ENCODE measurements at places on chromosomes 5 and 9.

DNA sequence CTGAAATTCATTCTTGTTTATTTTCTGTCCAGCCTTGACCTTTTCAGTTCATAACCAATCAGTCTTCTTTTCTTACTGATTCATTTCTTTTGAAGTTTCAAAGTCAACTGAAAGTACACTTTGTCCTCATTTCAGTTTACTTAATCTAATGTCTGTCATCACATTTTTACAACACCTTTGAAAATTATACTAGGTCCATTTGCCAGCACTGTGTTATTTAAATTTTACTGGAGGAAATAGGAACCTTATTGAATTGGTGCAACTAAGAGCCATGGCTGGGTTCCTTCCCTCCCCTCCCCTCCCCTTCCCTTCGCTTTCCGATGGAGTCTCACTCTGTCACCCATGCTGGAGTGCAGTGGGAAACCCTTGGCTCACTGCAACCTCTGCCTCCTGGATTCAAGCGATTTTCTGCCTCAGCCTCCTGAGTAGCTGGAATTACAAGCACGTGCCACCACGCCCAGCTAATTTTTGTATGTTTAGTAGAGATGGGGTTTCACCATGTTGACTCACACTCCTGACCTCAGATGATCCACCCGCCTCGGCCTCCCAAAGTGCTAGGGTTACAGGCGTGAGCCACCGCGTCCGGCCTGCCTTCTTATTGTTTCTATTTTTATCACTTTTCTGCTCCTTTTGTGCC, 6.3 kb downstream of the RMI1 start:
- DNase-seq, result no peak

- DNase-seq, result peak; percentile 88
Observed at GRCh38 chr5:33824516-33825195, 67.1 kb downstream of the ADAMTS12 start.

DNA sequence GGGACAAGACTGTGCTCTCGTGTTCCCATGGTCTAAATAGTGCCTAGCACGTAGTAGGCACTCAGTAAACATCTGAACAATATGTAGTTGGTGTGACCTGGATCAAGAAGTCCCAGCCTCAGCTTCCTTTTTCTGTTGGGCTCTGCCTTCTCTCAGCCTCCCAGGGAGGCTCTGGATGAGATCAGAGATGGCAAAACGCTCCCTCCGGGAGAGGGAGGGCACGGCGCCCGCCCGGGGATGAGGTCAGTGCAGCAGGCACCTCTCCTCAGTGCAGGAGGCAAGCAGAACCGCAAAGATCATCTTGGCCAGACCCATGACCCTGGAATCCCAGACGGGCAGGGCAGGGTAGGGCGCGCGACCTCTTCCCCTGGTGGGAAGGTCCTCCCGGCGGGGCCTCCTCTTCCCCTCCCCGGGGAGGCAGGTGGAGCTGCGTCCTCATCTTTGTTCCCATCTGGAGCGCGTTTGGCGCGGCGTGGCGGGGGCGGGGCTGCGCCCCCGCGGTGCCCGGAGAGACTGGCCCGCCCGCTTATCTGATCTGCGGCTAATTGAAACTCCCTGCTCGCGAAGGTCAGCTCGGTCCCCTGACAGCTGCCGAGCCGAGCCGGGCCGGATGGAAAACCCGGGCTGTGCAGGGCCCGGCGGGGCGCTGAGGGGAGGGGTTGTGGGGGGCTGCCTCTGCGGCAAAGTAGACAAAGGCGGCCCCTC, 60.9 kb downstream of the CXXC5 start:
- DNase-seq, result no peak

DNA sequence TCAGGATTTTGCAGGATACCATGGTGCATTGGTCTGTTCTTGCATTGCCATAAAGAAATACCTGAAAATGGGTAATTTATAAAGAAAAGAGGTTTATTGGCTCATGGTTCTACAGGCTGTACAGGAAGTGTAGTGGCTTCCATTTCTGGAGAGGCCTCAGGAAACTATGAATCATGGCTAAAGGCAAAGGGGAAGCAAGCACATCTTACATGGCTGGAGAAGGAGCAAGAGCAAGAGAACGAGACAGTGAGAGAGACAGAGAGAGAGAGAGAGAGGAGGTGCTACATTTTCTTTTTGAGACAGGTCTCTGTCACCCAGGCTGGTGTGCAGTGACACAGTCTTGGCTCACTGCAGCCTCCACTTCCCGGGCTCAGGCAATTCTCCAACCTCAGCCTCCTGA, 43.9 kb downstream of the P4HA2 start:
- DNase-seq, result no peak

- no peak for DNase-seq
Observed at GRCh38 chr5:93598091-93599000, 15.3 kb downstream of the NR2F1 start.

- DNase-seq, result no peak
Observed at GRCh38 chr9:127854184-127854806, at the start of gene ENG. Gene ENG (minus strand): TSS chr9:127854658. CDS start chr9:127854355, 303 bp downstream.

Measured in AG09309 (cell line).